ENCODE measurements at places on chromosomes 7 and 10. TPM values are rescaled to one million over a fixed set of nuclear protein-coding genes. Genes with fewer than 3 reads are reported as not detected.

- H3K27ac ChIP-seq = no peak overlapping the region
- DNase-seq = no peak
- no peak overlapping the region for H3K4me3 ChIP-seq
- H3K36me3 ChIP-seq = no peaks in the 10 kb centered on the region
Measured at GRCh38 chr10:18229826-18230225, 89.6 kb downstream of the CACNB2 start.

DNA sequence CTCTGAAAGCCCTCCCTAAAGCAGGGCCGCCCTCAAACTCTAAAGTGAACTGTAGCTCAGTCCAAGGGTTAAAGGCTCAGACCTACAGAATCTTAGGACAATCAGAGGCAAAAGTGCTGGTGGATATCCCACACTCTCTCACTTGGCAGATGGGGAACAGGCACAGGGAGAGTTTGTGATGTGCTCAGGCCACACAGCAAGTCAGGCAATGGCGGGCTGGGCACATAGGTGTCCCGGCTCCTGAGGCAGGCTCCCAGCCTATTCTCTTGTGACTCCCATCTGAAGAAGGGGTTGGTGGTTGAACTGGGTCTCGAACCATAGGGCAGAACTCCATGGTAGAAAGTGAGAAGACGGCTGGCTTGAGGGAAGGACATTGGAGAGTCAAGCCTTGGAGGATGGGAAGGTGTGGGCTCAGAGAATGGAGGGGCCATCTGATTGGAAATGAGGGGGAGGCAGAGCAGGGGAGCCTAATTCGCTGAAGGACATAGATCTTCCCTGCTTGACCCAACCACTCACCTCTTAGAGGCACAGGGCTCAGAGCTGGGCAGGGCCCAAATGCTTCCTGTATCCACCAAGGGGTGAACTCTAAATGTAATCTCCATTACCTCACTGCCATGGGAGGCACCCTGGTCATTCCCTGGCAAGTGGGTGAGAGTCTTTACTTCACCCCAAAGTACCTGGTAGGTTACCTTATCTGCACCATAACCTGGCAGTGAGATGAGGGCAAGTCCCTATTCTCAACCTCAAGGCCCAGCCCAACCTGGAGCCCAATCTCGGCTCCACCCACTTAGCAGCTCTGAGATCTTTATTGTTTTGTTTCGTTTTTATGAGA lies 4.9 kb upstream of the ZMIZ1 start:
- peak overlapping the region; percentile 40 for H3K27ac ChIP-seq
- H3K4me1 ChIP-seq = peaks cover 44% of the 10 kb centered on the region
- H3K27me3 ChIP-seq = no peaks in the 10 kb centered on the region

DNA sequence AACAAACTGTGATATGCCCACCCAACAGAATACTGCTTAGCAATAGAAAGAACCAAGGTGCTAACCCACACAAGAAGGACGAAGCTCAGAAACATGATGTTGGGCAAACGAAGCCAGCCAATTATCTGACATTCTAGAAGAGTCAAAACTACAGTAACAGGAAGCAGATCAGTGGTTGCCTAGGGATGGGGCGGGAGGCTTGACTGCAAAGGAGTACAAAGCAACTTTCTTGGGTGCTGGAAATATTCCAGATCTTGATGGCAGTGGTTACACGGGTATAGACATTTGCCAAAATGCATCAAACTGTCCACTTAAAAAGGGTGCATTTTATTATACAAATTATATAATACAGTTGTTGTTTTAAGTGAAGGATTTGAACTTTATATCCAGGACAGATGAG lies 41.1 kb upstream of the RET start:
- H3K27ac ChIP-seq = no peak overlapping the region
- H3K36me3 ChIP-seq = no peaks in the 10 kb centered on the region
- no peak overlapping the region for H3K4me3 ChIP-seq
- H3K4me1 ChIP-seq = no peaks in the 10 kb centered on the region

GRCh38 chr7:25906003-25906402 lies 246.0 kb upstream of the NFE2L3 start:
- H3K4me3 ChIP-seq = no peak overlapping the region
- no peak for DNase-seq
- H3K27me3 ChIP-seq = peaks cover 7% of the 10 kb centered on the region
- no peaks in the 10 kb centered on the region for H3K4me1 ChIP-seq

GRCh38 chr10:125169279-125169678 lies 8.9 kb upstream of the CTBP2 start:
- H3K27me3 ChIP-seq = peaks cover 12% of the 10 kb centered on the region
- no peaks in the 10 kb centered on the region for H3K36me3 ChIP-seq
- no peak for DNase-seq
- no peak overlapping the region for H3K27ac ChIP-seq
- no peak overlapping the region for H3K4me3 ChIP-seq

DNA sequence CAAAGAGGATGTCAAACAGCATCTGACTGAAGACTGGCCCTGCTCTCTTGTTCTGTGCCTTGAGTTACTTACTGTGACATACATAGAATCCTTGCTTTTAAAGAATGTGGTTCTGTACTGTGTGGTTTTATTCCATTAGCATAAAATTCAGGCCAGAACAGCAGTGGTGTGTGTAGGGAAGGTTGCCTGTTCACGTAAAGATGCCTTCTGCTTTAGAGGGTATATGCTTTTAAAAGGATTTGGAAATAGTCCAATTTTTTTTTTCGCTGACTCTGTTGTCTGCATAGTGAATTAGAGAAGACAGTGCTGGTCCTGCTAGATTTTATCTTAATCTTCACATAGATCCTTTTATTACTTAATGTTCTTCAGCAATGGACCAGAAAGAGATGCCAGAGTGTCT lies 470.8 kb upstream of the SEMA3A start:
- no peak for DNase-seq
- no peak overlapping the region for H3K27ac ChIP-seq
- H3K4me1 ChIP-seq = no peaks in the 10 kb centered on the region
- no peak overlapping the region for H3K4me3 ChIP-seq
- no peaks in the 10 kb centered on the region for H3K36me3 ChIP-seq

- H3K36me3 ChIP-seq = no peaks in the 10 kb centered on the region
- H3K4me1 ChIP-seq = peaks cover 22% of the 10 kb centered on the region
- peak; percentile 69 for DNase-seq
- H3K27me3 ChIP-seq = no peaks in the 10 kb centered on the region
Measured at GRCh38 chr10:86400705-86401587, 34.4 kb upstream of the GRID1 start.

GRCh38 chr7:17940951-17941431 lies 697 bp upstream of the SNX13 start:
- H3K4me3 ChIP-seq = peak overlapping the region; percentile 98
- no peaks in the 10 kb centered on the region for H3K36me3 ChIP-seq
- no peaks in the 10 kb centered on the region for H3K27me3 ChIP-seq
- peak; percentile 8 for DNase-seq
- H3K4me1 ChIP-seq = peaks cover 44% of the 10 kb centered on the region

DNA sequence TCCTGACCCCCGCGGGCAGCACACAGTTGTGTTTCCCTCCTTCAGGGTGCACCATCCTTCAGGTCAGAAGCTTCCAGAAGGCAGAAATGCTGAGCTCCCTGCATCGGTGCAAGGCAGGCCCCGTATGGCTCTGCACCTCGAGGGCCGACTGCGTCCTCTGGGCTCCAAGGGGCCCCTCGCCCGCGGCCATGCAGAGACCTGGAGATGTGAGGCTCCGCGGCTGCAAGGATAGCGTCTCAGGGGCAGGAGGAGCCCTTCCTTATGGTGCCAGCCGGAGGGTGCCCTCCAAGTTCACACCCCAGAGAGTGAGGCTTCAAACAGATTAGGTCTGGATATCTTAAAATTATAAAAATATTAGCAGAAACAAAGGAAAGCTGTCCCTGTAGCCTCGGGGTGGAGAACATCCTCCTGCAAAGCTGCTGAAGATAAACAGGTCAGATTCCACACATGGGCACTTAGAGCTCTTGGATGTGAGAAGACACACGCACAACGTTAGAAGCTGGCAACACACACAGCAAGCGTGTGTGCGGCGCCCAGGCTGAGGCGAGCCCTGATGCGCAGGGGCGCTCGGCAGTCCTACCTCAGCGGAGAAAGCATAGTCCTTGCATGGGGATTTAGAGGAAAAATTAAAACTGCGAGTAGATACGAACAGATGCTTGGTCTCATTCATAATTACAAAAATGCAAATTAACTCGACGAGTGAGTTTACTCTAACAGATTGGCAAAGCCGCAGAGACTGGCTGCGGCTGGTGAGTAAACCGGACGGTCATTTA lies 20.4 kb downstream of the KNDC1 start:
- no peak overlapping the region for H3K4me3 ChIP-seq
- no peak for DNase-seq
- H3K4me1 ChIP-seq = peaks cover 11% of the 10 kb centered on the region
- no peak overlapping the region for H3K27ac ChIP-seq

GRCh38 chr10:58979711-58980110 lies 196.7 kb upstream of the PHYHIPL start:
- no peak overlapping the region for H3K27ac ChIP-seq
- no peaks in the 10 kb centered on the region for H3K27me3 ChIP-seq
- H3K36me3 ChIP-seq = no peaks in the 10 kb centered on the region
- DNase-seq = no peak

- peaks cover 10% of the 10 kb centered on the region for H3K4me1 ChIP-seq
- no peaks in the 10 kb centered on the region for H3K36me3 ChIP-seq
- no peak overlapping the region for H3K27ac ChIP-seq
- DNase-seq = no peak
- no peak overlapping the region for H3K4me3 ChIP-seq
Measured at GRCh38 chr7:22445140-22445743, 54.7 kb downstream of the STEAP1B start.

DNA sequence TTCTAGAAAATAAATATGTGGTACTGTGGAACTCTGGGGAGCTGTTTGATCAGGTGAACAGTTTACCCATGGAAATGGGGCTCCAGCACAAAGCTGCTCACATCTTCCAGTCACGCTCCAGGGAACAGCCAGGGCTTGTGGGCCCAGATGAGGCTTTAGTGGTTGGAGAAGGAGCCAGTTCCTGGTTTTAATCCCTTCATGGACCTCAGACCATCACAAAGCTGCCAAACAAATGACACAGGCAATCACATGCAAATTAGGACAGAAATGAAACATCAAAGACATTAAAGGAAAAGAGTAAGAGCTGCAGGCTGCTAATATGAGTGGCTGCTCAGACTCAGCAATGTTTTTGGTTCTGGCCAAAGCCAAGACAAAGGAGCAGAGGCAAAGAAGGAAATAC lies 2.2 kb upstream of the ATP6V0E2 start:
- no peaks in the 10 kb centered on the region for H3K36me3 ChIP-seq
- peak overlapping the region; percentile 89 for H3K4me3 ChIP-seq
- peak overlapping the region; percentile 97 for H3K27ac ChIP-seq
- no peak for DNase-seq
- H3K4me1 ChIP-seq = peaks cover 95% of the 10 kb centered on the region

GRCh38 chr10:48684792-48685623 lies at the start of gene WDFY4:
WDFY4 (plus strand) TSS chr10:48684873; CDS start chr10:48709733, 24,860 bp downstream.
- H3K4me3 ChIP-seq = no peak within 1 kb of the TSS
- H3K27me3 ChIP-seq = peaks cover 27% of the 10 kb centered on the region
- H3K27ac ChIP-seq = no peak within 1 kb of the TSS
- no peaks in the 10 kb centered on the region for H3K36me3 ChIP-seq
- H3K4me1 ChIP-seq = no peaks in the 10 kb centered on the region
- DNase-seq = no peak

DNA sequence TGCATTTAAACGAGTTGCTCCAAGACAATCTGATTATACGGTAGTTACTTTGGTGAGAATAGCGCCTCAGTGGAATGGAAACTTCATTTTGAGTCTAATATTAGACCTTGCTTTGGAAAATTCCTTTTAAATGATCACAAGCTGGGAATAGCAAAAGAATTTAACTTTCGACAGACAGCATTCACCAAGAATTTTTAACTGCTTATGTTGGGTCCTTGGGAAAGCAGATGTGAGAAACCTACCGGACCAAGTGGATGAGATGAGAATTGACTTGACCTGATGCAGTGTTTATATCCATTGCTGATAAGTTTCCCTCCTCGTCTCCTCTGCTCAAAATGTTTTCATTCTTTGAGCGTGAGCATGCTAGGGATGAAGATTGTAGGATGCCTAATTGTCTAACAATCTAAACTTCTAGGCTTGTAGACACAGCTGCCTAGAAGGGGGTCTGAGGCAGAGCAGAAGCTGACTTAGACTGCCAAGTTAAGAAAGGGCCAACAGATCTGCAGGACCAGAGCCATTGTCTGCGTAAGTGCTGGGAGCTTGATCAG lies 126.9 kb downstream of the CNNM2 start:
- no peak overlapping the region for H3K4me3 ChIP-seq
- no peaks in the 10 kb centered on the region for H3K27me3 ChIP-seq
- H3K36me3 ChIP-seq = no peaks in the 10 kb centered on the region
- no peak for DNase-seq

GRCh38 chr7:5470167-5470532 lies 46.5 kb upstream of the TNRC18 start:
- H3K27ac ChIP-seq = no peak overlapping the region
- DNase-seq = no peak
- peaks cover 4% of the 10 kb centered on the region for H3K4me1 ChIP-seq
- peaks cover 2% of the 10 kb centered on the region for H3K36me3 ChIP-seq

DNA sequence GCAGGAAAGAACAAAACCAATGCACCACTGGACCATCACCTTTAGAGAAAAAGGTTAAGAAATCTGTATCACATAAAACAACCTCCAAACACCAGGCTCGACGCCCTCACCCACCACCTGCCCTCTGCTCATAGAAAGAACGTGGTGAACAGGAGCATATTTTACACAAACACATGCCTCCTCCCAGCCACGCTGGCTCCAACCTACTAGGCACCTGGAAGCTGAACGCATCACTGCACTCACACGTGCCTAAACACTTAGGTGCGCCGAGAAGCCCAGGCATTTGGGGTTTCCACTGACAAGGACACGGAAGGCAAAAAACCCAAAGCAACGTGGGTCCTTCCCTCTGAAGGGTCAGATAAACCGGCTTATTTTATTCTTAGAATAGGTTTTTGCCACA lies 56.0 kb downstream of the PTPRN2 start:
- no peak overlapping the region for H3K27ac ChIP-seq
- H3K27me3 ChIP-seq = no peaks in the 10 kb centered on the region
- no peaks in the 10 kb centered on the region for H3K4me1 ChIP-seq
- no peaks in the 10 kb centered on the region for H3K36me3 ChIP-seq
- no peak overlapping the region for H3K4me3 ChIP-seq

DNA sequence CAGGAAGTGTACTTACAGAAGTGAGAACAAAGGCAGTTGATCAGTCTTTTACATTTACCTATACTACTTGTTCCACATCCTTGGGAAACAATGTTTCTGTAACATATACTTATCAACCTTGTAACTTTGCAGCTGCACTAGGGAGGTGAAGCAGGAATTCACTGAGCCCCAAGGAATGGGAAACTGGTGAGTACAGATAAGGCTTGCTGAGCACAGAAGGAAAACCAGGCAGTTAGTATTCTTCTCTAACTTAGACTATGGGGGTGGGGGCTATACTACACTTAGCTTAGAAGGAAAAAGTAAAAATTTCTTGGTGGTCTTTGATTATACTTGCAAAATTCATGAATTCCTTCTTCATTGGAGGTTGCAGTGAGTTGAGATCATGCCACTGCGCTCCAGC lies 6.9 kb upstream of the ZNF33A start:
- no peaks in the 10 kb centered on the region for H3K36me3 ChIP-seq
- H3K4me3 ChIP-seq = no peak overlapping the region
- DNase-seq = no peak

Gene MCU
- 9.9 TPM for total RNA-seq

Gene MLXIPL
- not detected for total RNA-seq

Gene AKR1E2
- 12.7 TPM for total RNA-seq

Gene VWC2
- total RNA-seq = not detected

Gene GPR15LG
- not detected for total RNA-seq

Gene GNAT3
- not detected for total RNA-seq

Gene OR6B1
- total RNA-seq = not detected

Gene TMEM176A
- total RNA-seq = 0.88 TPM

Gene CYP2W1
- total RNA-seq = not detected

Gene TFPI2
- not detected for total RNA-seq

Gene HOXA6
- total RNA-seq = not detected
